ENCODE measurements at places on chromosomes 5 and 9.

DNA sequence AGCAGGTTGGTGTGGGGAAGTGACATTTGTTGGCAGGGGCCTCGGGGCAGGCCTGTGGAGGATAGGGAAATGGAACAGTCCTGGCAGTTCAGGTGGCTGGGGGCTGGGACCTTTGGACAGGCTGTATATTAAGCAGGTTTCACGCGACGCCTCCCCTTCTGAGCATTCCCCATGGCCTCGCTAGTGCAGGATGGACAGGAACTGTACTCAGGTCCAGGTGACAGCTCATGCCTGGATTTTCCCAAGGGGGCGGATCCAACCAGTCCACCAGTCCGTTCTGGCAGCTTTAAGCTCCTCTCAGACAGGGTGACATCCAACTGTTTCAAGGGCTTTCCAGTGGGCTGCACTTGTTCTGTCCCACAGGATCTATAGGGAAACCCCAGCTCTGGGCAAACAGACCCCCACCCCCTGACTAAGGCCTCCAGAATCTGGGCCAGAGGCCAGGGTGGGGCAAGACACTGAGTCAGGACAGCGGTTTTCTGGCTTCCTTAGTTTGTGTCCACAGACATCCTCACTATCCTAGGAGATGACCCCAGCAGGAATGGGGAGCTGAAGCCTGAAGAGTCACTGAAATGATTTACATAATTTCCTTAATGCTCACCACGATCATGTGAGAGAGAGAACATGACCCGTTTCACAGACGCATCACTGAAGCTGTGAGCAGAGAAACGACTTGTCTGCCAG, 20.9 kb downstream of the CSF2 start:
- no peak for DNase-seq

GRCh38 chr5:56739990-56740389, 75.4 kb upstream of the MAP3K1 start:
- no peak for DNase-seq

GRCh38 chr9:26954050-26954508, 2.1 kb upstream of the IFT74 start:
- no peak for DNase-seq

GRCh38 chr9:97179616-97180015, 127.8 kb upstream of the CCDC180 start:
- no peak for DNase-seq

- DNase-seq, result no peak
These were observed 8.9 kb upstream of the NUP214 start for GRCh38 chr9:131116281-131117120.

DNA sequence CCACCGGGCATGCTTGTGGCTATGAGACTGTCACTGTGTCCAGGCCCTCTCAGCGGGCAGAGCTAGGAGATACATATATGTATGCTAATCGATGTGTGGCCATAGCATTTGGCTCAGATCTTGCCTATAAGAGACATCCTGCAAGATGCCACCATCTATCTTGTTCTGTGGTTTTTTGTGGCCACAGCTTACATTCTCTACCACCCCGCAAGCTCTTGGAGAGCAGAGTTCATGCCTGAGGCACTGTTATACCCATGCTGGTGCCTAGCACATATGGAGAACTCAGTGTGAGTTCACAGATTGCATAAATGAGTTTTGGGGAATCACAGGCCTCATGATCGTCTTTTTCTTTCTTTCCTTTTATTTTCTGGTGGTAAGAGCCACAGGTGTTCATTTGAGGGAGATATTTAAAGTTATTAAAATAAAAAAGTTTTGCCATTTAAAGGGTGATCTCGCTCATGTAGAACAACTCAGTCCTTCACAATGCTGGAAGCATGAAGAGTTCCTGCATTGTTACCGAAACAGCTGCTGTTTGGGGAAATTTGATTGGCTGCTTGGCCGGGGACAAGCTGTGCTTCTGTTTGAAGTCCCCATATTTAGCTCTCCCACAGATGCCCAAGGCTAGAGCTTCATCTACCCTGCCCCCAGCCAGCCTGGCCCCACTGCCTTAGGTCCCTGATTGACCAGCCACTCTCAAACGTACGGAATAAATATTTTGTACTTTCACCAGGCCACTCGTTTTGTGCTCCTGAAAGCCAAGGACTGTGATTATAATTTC, 169.2 kb upstream of the MAP1B start:
- no peak for DNase-seq

DNA sequence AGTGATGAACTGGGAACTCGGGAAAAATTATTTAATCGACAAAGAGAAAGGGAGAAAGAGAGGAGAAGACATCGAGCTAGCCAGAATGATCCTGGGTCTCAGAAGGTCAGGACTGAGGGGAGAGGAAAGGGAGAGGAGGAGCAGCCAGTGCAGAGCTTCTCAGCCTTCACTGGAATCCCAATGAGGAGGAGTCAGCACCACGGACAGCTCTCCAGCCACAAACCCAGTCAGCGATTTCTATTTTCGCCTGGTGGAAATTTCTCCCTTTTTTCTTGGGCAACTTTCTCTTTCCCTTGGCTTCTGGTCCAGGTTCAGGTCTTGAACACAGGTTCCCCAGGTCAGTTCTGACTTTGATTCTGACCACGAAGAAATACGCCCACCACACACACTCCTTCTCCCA, 1.6 kb upstream of the BRINP1 start:
- DNase-seq, result peak; percentile 92
